Neuronal stem cell (in vitro differentiated cells): ENCODE measurements at places on chromosomes 5 and 9.

GRCh38 chr5:42573386-42573785 lies 150.1 kb downstream of the GHR start:
- no peak for DNase-seq

- no peak for DNase-seq
These were observed 6.2 kb downstream of the REEP5 start for GRCh38 chr5:112915831-112916230.

DNA sequence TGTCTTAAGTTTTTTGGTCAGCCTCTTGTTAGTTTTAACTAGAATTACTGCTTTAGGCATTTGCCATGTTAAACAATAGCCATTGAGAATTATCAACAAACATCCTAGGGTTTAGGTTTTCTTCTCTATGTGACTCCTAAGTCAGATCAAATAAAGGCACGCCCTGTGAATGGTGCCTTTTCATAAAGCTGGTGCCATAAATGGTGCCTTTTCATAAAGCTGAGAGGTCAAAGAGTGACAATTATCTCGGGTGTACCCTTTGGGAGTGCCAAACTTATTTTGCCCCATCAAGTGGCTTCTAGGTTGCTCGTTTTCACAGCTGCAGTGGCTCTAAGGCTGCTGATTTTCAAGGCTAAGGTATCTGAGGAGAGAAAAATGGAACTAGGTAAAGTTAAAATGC lies 391.6 kb downstream of the DMRTA1 start:
- no peak for DNase-seq

DNA sequence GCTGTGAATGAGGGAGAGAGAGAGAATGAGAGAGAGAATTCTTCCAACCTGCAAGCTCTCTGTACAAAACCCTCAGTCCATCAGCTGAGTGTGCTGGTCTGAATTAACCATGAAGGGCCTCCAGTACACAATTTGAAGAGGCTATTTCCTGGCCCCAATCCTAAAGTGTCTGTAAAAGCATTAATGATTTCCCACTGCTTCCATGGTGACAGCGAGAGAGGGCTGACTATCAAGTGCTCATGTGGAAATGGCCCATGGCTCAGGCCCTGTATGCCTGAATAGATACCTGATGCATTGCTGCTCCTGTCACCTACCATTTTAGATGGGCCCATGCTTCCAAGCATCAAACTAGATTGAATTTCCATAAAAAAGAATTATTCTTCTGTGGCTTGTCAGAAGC lies 592.4 kb downstream of the KIF4B start:
- DNase-seq, result no peak

GRCh38 chr5:6495433-6496206 lies 47.0 kb downstream of the UBE2QL1 start:
- no peak for DNase-seq

DNA sequence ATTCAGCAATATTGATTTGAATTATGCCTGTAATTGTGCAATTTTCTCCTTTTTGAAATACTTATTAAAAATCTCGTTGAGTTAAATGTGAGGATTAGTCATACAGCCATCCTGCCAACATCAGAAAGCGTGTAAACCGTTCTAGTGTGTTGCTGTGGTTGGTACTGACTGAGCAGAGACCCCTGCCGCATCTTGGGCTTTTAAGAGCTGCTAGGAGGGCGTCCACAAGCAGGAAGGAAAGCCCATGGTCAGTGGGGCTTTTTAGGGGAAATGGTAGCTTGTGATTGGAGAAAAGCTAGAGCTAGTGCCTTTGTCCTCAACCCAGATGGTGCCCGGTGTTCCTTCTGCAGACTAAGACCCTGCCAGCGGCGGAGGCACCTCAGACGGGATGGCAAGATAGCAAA lies 1.3 kb downstream of the SDHA start:
- DNase-seq, result no peak

- no peak for DNase-seq
These were observed 59.9 kb downstream of the ROPN1L start for GRCh38 chr5:10501554-10502075.

DNA sequence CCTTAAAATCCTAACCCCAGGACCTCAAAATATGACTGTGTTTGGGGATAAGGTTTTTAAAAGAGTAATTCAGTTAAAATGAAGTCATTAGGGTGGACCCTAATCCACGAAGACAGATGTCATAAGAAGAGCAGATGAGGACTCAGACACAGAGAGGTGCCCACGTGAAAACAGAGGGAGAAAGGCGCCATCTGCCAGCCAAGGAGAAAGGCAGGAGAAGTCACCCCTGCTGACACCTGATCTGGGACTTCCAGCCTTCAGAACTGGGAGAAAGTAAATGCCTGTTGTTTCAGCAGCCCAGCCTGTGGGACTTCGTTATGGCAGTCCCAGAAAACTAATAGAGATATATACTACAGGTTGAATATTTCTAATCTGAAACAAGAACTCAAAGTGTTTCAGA lies 67.4 kb downstream of the ROR2 start:
- no peak for DNase-seq

DNA sequence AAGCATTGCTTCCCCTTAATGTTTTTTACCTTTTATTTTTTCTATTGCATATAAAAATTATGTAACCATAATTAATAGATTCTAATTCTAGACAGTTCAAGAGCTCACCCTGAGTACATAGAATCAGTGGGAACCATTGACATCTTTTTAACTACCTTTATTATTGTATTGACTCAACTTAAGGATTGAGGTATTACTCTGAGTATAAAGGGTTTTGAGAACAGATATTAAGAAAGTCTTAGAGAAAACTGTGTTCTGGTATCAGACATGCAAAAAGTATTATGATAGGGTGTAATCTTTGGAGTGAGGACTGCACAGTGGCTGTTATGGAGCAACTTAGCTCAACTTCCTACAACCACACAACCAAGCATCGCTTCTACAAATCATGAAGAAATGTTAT lies 8.9 kb downstream of the SPEF2 start:
- no peak for DNase-seq

- no peak for DNase-seq
These were observed 8.7 kb upstream of the PSMD5 start for GRCh38 chr9:120851449-120851848.

- no peak for DNase-seq
These were observed 243.6 kb upstream of the PANK3 start for GRCh38 chr5:168822745-168823281.

DNA sequence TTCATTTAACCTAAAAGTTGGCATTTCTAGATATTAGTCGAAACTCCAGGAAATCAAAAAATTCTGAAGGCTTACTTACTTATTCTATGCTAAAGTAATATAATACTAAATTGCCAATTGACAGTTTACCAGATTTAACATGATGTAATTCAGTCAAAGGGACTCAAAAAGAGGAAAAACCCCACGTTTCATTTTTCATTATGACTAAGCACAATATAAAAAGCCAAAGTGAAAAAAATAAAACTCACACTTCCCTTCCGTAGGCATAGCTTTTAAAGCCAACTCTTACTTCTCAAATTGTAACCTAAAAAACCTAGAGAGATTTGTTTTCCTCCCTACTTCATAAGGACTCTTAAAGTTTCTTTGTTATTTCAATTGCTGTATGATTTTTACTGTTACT lies 146.6 kb downstream of the RAPGEF6 start:
- DNase-seq, result no peak

- DNase-seq, result no peak
These were observed 8.5 kb upstream of the GPSM1 start for GRCh38 chr9:136318776-136319241.

DNA sequence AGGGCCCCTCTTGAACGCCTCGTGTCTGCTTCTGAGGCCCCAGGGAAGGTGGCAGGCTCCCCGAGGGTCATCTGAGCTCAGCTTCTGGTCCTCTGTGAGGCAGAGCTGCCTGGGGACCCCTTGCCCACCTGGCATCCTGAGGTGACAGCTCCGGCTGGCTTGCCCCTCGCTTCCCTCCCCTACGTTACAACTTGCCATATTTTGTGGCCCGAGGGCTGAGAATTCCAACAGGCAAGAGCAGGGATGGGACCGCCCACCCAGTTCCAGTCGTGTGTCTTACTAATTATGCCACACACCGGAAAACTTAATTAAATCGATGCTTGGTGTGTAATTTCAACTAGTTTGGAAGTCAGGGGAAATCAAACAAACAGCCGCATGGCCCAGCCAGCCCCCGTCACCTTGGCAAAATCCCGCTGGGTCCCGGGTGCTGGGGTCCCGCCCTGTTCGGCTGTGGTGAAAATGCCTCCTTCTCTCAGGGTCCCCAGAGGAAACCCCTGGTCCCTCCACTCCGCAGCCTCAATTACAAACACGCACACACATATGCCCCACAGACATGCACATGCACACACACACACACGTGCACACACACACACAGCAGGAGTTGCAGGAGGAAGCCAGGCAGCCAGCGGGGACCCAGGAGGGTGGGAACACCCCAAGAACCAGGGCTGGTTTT lies 221.0 kb upstream of the IER5L start:
- DNase-seq, result no peak

DNA sequence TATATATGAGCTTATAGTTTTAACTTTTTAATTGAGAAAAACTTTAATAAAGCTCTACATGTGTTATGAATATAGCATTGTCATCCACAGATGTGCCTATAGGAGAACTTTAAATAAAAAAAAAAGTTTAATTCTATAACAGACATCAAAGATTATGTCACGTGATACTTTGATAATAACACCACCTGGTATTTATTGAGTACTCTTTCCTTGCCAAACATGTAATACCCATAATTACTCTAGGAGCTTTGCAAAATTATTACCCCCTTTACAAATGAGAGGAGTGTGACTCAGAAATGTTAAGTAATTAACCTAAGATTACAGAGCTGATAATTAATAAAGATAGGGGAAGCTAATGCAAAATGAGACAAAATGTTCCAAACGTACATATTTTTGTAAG lies 43.0 kb downstream of the ITGA2 start:
- DNase-seq, result no peak

GRCh38 chr5:86500947-86501346 lies 116.8 kb upstream of the COX7C start:
- no peak for DNase-seq
